ENCODE measurements at places on chromosomes 3 and 15. TPM values are rescaled to one million over a fixed set of nuclear protein-coding genes. Genes with fewer than 3 reads are reported as not detected.

CCDC13 gene
- total RNA-seq: 0.77 TPM

CLDN11 gene
- total RNA-seq: 3.6 TPM

EPHB3 gene
- 0.83 TPM for total RNA-seq

DNA sequence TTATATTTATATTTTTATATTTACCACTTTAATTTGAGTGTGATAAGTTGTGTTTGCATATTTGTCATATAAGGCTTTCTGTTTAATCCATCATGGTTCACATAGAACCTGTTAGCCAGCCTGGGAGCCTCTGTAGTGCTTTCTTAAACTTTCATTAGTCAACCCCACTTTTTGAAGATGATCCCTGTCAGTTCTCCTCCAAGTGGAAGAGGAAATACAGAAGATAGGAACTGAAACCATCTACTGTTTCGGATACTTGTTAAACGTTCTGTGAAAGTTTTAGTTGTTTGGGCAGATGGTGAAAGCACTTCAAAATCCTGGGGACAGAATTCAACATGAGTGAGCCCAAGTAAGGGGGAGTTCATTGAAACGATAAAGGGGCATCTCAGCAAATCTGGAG, 4.6 kb upstream of the SAMMSON start:
- peaks cover 7% of the 10 kb centered on the region for H3K27me3 ChIP-seq
- H3K4me3 ChIP-seq: no peak overlapping the region
- H3K36me3 ChIP-seq: no peaks in the 10 kb centered on the region
- DNase-seq: no peak
- H3K27ac ChIP-seq: no peak overlapping the region
- H3K4me1 ChIP-seq: no peaks in the 10 kb centered on the region

DNA sequence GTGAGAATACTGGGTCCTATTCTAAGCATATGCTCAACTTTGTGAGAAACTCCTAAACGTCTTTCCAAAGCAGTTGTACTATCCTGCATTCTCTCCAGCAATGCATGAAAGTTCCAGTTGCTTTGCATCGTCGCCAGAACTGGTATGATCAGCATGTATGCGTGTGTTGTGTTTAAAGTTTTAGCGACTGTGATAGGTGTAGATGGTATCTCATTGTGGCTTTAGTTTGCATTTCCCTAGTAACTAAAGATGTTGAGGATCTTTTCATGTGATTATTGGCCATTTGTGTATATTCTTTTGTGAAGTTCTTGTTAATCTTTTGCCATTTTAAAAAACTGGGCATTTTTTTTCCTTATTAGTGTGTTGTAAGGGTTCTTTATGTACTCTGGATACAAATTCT, 115.1 kb downstream of the SPATA16 start:
- H3K27ac ChIP-seq: no peak overlapping the region
- no peaks in the 10 kb centered on the region for H3K27me3 ChIP-seq
- DNase-seq: no peak
- H3K36me3 ChIP-seq: no peaks in the 10 kb centered on the region
